ENCODE measurements at places on chromosomes 6 and 20.

DNA sequence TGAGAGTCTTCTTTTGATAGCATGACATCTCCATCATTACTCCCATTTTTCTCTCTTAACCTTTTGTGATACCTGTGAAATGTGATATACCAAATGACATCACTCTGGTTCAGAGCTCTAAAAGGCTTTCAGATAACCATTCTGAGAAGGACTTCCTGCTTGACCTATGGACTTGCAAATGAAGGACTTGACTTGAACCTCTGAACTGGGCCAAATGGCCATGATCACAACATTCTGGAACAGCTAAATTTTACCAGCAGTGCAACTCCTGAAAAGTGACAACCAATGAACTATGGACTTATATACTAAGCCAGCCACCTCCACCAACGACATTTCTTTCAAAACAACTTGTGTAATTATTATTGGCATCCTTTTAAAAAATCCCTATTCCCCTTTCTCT is 1085.8 kb upstream of the CITED2 start:
- no peak for DNase-seq

DNA sequence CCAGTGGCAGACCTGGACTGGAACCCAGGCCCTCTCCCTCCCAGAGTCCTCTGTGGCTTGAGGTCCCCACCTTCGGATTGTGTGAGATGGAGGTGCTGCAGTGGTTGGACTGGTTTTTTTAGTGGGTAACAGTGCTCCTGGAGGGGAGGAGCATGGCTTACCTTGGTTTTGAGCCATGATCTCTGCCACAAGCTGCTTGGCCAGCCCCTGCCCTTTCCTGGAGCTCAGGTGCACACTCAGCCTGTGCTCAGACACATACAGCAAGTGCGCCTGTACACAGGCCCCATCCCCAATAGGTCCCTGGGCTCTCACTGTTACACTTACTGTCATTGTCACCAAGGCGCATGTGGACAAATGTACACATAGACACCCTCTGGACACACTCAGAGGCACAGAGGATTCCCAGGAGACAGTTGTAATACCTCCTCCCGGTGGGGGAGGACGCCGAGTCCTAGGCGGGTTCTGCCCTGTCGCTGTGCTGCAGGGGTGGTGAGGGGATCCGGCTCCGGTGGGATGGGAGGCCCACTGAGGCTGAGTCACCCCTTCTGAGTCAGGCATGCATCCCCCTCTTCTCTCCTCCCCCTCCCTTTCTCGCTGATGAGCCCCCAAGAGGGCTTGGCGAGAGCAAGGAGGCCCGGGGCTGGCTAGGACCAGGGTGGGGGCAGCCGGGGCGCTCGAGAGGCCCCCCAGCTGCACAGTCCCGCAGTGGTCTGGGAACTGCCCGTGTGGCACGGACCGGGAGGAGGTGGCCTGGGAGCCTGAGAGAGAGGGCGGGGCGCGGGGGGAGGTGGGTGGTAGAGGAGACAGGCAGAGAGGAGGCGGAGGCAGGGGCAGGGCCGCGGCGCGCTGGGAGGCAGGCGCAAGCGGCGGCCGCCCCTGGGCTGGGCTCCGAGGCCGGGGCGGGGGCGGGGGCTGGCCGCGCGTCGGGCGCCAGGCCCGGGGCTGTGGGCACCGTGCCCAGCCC is 522 bp upstream of the EPB41L1 start:
- DNase-seq: peak; percentile 76

GRCh38 chr20:49207076-49207475 is 12.1 kb upstream of the DDX27 start:
- no peak for DNase-seq

GRCh38 chr6:9796827-9797226 is 618.0 kb downstream of the TFAP2A start:
- no peak for DNase-seq

GRCh38 chr20:10971096-10971495 is 297.3 kb upstream of the JAG1 start:
- no peak for DNase-seq

- DNase-seq: no peak
Measured at GRCh38 chr6:134880487-134881190, 69.3 kb downstream of the ALDH8A1 start.

- no peak for DNase-seq
Measured at GRCh38 chr6:34791164-34791700, 651 bp upstream of the BLTP3A start.

- DNase-seq: no peak
Measured at GRCh38 chr6:133995296-133995695, 42.3 kb downstream of the TBPL1 start.

- no peak for DNase-seq
Measured at GRCh38 chr6:75418233-75418632, 75.4 kb downstream of the FILIP1 start.

DNA sequence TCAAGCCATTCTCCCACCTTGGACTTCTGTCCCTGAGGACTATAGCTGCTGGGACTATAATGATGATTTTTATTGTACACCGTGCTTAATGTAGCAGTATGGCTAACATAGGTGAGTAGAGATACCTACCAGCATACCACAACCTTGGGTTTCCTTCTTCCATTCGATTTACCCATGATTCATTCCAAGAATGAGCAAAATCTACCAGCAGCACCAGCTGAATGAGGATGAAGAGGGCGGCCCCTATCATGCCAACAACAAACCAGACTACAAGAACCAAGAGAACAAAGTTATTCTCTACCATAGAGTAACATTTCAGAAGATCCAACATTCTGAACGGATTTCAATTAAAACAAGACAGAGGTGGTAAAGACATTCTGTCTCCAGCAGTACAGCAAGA is 12.1 kb downstream of the SERINC3 start:
- DNase-seq: no peak

DNA sequence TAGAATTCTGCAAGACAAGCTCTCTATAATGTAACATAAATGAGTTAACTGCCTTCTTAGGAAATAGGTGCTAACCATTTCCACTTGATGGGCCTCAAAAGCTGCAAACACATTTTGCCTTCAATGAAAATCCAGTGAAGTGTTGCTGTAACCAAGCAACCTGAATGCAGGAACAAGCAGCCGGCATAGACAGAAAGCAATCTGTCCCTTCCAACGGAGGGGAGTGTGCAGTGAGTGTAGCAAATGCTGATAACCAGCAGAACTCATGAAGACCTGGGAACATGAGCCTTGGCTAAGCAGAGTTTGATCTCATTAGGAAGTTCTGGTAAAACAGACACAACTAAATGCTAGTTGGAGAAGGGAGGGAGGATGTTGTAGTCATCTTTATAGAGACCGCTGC is 697.8 kb downstream of the KIF16B start:
- peak; percentile 37 for DNase-seq

GRCh38 chr6:2949536-2950083 is 21.8 kb downstream of the SERPINB6 start:
- DNase-seq: no peak

GRCh38 chr20:50932016-50932485 is 814 bp upstream of the ADNP start:
- no peak for DNase-seq

- peak; percentile 45 for DNase-seq
Measured at GRCh38 chr6:29976588-29977424, 34.5 kb downstream of the HLA-A start.

DNA sequence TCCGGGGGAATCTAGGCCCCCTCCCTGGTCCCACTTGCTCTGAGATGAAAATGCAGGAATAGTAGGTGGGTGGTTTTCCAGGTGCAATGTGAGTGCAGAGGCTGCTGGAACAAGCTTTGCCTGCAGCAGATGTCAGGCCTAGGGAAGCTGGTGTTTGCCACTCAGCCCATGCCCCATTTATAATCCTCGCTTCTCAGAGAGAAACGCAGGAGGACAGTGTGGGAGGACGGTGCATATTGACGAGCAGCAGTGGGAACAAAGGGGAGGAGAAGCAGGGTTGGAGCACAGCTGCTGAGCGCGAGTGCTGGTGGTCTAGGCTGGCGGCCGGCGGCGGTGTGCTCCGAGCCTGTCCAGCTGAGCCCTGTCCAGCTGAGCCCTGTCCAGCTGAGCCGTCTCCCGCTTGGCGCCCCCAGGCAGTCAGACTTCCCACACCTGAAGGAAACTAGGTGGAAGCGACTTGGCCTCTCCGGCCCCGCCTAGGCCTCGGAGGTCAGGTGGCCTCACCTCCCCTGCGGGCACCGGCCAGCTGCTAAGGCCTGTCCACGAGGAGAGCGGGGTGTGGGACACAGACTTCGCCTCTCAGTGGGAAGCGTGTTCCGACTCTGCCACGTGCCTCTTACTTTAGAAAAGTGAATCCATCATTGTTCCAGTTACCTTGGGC is 49.7 kb upstream of the FRMD1 start:
- no peak for DNase-seq

DNA sequence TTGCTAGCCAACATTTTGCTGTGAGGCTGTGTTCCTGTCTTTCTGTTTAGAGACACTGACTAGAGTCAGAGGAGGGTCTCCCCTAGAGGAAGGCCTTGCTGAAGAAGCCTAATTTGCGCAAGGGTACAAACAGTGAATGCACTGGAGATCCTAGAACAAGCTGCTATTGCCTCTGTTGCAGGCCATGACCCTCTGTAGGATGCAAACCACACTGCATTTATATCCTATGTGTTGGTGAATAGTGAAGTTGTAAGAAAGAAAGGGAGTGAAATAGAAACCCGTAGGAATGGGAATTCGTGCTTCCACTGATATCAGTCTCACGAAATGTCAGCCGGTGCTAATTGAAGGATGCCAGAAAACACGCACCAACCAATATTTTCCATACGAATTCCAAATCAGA is 88.2 kb downstream of the GJA1 start:
- no peak for DNase-seq

- DNase-seq: peak; percentile 85
Measured at GRCh38 chr6:158009114-158009891, 27.6 kb downstream of the SYNJ2 start.

DNA sequence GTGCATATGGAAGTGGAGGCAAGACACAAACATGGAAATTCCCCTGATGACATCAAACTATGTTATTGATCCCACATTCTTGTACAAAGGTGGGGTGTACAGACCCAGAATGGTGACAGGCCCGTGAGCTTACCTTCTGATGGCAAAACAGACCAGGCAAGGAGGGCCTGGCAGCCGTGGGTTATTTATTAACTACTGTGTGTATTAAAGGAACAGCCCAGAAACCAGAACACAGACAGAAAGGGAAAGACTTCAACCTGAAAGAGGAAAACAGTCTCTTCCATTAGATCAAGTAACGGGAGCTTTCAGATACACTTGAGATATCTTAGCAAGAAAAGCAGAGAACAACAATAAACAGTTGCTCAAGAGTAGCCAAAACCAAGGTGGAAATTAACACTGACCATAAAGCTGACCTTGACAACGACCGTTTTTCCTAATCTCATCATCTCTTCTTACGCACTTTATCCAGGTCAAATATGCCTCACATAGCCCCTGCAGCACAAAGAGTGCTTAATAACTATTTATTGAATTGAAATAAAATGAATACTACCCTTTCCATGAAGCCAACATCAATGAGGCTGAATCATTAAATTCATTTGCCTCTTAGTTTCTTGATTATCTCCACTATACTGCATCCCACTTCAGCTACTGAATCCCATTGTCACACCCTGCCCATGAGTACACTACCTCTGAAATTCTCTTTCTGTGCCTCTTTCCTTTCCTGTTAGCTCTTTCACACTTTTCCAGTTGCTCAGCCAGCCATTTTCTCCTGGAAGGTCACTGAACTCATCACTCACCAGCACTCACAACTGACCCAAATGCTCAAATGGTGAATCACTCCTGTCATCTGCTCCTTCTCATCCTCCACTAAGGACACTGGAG is 67.4 kb downstream of the MOXD1 start:
- DNase-seq: no peak

- no peak for DNase-seq
Measured at GRCh38 chr20:59461526-59461925, 142.8 kb upstream of the PHACTR3 start.

DNA sequence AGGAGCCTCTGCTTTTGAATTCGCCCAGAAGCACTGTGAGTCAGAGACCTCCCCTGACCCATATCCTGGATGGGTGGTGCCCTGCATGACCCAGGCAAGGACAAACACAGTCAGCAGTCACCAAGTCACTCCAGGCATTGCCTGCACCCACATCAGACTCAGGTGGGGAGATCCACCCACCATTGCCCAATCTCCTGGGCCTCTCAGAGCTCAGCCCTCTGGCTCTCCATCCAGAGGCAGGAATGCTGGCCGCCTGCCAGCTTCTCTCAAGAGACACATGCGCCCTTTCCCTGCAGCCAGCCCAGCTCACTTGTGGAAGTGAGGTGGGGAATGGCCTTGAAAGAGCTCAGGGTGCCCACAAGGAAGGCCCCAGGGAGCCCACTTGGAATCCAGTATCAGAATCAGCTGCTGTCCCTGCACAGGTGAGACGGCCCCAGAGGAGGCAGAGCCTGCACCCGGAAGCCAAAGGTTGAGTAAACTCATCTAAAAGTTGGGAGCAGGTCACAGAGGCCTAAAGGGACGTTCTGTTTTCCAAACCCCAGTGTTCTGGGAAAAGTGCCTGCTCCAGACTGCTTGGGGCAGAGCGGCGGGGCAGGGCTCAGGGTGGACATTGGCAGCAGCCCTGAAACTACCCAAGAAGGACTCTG is 129.8 kb downstream of the PREX1 start:
- DNase-seq: peak; percentile 63

- DNase-seq: no peak
Measured at GRCh38 chr6:81265106-81265505, 487.4 kb downstream of the TENT5A start.

GRCh38 chr6:91664327-91664959 is 1077.6 kb upstream of the MAP3K7 start:
- no peak for DNase-seq

- DNase-seq: no peak
Measured at GRCh38 chr6:55902796-55903195, 27.4 kb upstream of the BMP5 start.

GRCh38 chr6:47700596-47700995 is 2.2 kb downstream of the ADGRF4 start:
- no peak for DNase-seq

DNA sequence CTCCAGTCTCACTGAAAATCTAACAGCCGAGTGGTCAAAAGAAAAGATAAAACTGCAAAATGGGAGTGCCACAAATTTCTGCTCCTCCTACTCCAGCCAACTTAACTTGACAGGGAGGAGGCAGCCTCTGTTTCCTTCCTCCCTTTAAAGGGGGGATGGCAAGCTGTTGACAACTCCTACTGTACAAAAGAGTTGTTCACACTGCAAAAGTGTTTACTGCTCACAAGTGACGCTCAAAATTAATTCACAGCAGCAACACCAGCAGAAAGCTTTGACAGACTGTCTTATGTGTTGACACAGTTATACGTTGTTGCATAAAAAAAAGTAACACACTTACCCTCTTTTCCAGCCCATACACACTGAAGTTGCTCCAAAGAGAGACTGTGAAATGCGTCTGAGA is 169.8 kb downstream of the BACH2 start:
- DNase-seq: no peak

- no peak for DNase-seq
Measured at GRCh38 chr6:44399991-44400390, 12.5 kb downstream of the CDC5L start.
